ENCODE measurements at places on chromosomes 16 and 17.

- no peak for DNase-seq
Observed at GRCh38 chr17:7589204-7589868, 558 bp downstream of the SOX15 start.

- DNase-seq = no peak
Observed at GRCh38 chr17:77096570-77097214, 44.1 kb upstream of the SEC14L1 start.

GRCh38 chr16:65745-66144, 6.7 kb downstream of the RHBDF1 start:
- DNase-seq = no peak

DNA sequence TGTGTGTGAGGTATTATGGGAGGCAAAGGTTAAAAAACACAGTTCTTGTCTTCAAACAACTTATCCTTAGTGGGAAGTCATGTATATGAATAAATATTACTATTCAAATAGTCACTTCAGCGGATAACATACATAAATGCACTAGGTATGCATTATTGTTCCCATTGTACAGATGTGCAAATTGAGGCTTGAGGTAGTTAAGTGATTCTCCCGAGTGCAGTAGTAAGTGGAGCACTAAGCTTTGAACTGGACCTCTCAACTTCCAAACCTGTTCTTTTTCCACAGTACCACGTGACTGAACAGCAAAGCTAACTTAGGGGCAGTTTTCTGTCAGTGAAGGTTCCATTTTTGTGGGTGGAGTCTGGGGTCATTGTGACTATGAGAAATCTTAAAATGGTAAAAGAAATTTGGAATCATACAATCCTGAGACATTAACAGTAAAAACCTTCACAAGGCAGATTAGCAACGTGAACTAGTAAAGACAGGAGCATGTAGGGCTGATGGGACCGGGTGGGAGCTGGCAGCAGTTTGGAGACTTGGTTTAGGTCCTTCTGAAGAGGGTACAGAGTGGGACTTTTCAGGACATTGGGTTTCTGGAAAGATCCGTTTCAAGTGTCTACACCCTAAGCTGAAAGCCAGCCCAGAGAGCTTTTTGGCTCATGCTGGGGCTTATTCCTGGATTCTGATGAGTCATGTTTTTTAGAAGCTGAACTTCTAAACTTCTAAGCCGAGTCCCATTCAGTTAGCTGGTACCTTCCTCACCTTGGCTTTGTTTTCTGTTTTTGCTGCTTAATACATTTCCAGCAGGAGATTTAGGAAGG, 204.9 kb downstream of the PRKCA start:
- peak; percentile 24 for DNase-seq

GRCh38 chr16:57935904-57936303, 35.0 kb downstream of the CNGB1 start:
- DNase-seq = no peak

- DNase-seq = peak; percentile 50
Observed at GRCh38 chr16:87581857-87582215, 20.5 kb upstream of the JPH3 start.

DNA sequence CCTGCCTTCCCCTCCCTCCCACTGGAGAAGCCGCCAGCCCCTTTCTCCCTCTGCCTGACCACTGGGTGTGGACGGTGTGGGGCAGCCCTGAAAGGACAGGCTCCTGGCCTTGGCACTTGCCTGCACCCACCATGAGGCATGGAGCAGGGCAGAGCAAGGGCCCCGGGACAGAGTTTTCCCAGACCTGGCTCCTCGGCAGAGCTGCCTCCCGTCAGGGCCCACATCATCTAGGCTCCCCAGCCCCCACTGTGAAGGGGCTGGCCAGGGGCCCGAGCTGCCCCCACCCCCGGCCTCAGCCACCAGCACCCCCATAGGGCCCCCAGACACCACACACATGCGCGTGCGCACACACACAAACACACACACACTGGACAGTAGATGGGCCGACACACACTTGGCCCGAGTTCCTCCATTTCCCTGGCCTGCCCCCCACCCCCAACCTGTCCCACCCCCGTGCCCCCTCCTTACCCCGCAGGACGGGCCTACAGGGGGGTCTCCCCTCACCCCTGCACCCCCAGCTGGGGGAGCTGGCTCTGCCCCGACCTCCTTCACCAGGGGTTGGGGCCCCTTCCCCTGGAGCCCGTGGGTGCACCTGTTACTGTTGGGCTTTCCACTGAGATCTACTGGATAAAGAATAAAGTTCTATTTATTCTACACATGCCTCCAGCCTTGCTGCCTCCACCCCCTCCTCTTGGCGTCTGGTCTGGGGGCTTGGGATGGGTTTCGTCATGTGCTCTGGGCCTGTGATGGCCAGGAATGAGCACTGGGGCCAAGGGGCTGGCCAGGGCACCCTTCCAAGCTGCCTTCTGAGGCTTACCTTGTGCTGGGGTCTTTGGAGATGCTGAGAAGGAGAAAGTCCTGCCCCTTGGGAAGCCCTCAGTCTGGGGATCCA, 7.3 kb downstream of the GJD3 start:
- no peak for DNase-seq

- DNase-seq = no peak
Observed at GRCh38 chr16:629185-629832, 1.5 kb upstream of the WFIKKN1 start.

- no peak for DNase-seq
Observed at GRCh38 chr16:26644912-26645543, 421.7 kb upstream of the C16orf82 start.

DNA sequence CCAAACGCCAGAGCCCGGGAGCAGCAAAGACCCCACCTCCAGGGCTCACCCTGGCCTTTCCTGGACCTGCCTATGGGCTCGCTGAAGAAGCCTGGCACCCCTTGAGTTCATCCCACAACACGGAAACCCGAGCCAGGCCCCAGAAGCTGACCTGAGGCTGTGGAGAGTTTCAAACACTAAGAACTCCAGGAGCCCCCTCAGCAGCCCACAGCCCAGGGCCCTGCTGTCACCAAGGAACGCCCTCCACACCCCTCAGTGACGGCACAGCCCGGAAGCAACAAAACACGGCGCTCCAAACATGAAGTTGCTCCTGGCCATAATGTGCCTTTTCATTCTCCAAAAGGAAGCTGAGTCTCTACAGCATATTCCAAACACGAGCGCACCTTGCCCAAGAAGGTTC, 9.2 kb downstream of the SLC38A10 start:
- DNase-seq = no peak

- no peak for DNase-seq
Observed at GRCh38 chr17:79706931-79707850, 23.6 kb upstream of the ENPP7 start.

DNA sequence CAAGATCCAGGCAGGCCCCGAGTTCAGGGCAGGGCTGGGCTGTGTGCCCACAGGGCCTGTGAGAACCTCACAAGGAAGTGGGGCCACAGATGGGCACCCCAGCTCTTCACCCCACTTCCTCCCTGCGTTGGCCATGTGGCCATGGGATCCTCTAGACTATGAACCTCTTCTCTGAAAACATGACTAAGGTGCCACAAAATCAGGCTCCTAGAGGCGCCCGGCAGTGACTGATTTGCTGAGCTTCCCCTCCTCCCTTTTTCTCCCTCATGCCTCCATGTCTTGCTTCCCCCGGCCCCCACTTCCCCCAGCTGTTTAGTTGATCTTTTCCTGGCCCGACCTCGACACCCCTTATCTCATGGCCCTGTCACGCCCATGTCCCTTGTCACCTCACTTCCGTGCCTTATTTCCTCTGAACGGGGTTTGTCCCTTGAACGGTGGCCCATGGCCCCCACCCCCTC, 87.1 kb downstream of the KCNJ12 start:
- DNase-seq = no peak

- DNase-seq = peak; percentile 6
Observed at GRCh38 chr17:9217151-9218056, 196.1 kb downstream of the NTN1 start.

DNA sequence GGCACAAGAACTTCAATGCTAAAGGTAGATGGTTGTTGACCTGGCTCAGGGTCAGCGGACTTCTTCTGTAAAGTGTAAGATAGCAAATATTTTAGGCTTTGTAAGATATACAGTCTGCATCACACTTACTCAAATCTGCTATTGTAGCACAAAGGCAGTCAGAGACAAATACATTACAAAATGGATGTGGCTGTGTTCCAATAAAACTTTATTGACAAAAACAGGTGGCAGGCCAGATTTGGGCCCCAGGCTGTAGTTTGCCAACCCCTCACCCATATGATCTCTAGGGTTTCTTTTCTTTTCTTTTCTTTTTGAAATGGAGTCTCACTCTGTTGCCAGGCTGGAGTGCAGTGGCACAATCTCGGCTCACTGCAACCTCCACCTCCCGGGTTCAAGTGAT, 39.5 kb upstream of the TMEM132E start:
- no peak for DNase-seq

DNA sequence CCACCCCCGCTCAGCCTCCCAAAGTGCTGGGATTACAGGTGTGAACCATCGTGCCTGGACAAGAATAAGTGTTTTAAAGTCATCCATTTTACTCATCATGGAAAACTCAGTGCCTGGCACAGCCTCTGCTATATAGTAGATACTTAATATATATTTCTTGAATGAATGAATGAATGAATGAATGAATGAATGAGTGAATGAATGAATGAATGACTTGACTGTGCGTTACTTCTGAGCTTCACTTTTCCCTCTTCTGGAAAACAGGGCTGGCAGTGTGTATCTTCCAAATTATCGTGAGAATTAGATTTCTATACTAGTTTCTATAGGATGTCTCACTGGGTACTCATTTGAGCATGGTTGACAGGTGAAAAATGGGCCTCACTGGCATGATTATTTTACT, 307.3 kb upstream of the ERCC4 start:
- no peak for DNase-seq

GRCh38 chr17:64706224-64707049, 44.3 kb upstream of the SMURF2 start:
- peak; percentile 54 for DNase-seq

- no peak for DNase-seq
Observed at GRCh38 chr17:57294629-57295501, 38.5 kb downstream of the MSI2 start.

GRCh38 chr17:67076290-67076689, 31.9 kb downstream of the CACNG1 start:
- no peak for DNase-seq

- no peak for DNase-seq
Observed at GRCh38 chr17:42313773-42314566, 25.7 kb downstream of the STAT5A start.

DNA sequence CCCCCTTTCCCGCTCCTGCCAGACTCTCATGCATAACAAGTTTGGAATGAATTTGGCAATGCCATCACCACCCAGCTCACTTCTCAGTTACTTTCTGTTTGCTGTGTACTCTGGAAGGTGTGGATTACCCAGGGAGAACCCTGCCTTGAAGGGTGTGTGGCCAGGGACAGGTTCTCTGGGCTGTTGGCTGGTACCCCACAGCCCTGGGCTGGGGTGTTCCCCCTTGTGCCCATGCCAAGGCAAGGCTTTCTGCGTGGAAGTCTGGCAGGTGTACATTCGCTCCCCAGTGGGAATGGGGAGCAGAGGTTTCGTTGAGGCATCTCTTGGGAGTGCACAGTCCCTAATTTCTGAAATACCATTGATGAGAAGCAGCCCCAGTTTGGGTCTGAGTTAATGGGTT, 187.7 kb downstream of the CCDC182 start:
- DNase-seq = no peak

DNA sequence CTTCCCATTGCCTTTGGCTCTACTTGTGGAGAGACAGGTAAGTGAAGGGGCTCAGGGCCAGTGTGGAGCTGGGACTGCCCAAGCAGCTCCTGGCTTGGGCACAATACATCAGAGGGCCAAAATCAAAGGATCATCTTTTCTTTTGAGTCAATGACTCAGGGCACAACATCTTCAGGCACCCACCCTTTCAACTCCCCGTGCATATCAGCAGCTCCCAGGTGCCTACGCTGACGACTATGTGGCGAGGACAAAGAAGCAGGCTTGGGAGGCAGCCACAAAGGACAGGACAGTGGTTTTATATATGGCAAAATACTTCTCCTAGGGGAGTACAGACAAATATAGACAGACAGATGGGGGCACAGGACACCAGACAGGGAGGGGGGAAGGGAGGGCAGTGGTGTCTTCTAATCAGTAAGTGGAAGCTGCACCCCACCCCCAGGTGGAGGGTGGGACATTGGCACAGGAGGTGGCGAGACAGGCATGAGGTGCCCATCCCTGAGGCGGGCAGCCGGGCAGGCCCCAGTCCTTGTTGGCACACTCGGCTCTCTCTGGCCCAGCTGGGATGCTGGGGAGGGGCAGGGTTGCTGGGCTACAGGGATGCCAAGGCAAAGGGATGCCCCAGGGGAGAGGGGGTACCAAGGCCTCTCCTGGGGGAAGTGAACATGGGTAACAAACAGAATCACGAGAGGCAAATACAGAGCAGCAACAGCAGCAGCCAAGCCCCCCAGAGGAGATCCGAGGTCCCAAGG, 7.7 kb upstream of the ARL5C start:
- no peak for DNase-seq

DNA sequence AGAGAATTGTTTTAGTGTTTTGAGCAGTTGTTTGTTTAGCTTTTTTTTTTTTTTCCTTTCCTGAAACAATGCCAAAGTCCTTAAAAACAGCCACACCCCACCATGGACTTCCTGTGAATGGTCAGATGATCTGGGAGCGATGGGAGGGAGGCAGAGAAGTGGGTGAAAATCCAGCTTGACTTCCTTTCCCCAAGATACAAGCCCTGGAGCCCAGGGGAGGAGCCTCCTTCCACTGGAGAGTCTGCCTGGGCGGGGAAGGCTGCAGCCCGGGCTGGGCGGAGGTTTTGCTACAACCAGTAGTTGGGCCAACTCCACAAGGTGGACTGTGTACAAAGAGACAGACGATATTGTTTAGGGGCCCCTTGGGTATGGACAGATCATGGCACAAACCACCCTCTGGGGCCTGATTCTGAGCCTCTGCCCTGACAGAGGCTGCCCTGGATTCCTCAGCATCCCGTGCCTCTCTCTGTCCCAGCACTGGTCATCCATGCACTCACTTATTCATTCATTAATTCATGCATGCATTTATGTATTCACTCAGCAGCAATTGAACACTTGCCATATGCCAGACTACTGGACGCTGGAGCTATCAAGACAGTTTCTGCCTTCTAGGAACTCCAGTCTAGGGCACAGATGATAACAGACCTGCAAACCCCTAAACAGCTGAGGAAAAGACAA, 29.8 kb downstream of the WSB1 start:
- no peak for DNase-seq

DNA sequence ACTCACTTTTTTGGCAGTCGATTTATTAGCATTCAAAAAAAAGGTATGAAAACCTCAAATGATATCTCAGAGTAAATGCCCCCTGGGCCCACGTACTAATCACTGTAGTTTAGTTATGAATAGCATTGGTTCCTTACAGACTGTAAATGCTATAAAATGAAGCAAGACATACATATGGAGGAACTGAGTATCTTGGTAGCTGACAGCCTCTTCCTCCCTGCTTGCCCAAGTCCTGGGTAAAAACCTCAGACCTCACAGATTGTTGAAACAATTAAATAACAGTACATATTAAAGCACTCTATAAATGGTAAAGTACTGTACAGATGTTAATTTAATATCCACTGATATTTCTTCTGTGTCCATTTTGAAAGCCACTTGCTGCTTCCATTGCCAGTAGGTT, 33.2 kb upstream of the ABCC11 start:
- DNase-seq = no peak

Measured in epithelial cell of prostate (primary cell).